Stimulated activated naive CD8-positive, alpha-beta T cell treated with anti-CD3 and anti-CD28 coated beads, Interleukin-15, Interleukin-2, amounts not matched to agents 100 U/mL and 50 U/mL, for 24 hours (primary cell): ENCODE measurements at places on chromosomes 1 and 21.

- DNase-seq = no peak
Observed at GRCh38 chr1:59900640-59901039, 25.9 kb downstream of the CYP2J2 start.

DNA sequence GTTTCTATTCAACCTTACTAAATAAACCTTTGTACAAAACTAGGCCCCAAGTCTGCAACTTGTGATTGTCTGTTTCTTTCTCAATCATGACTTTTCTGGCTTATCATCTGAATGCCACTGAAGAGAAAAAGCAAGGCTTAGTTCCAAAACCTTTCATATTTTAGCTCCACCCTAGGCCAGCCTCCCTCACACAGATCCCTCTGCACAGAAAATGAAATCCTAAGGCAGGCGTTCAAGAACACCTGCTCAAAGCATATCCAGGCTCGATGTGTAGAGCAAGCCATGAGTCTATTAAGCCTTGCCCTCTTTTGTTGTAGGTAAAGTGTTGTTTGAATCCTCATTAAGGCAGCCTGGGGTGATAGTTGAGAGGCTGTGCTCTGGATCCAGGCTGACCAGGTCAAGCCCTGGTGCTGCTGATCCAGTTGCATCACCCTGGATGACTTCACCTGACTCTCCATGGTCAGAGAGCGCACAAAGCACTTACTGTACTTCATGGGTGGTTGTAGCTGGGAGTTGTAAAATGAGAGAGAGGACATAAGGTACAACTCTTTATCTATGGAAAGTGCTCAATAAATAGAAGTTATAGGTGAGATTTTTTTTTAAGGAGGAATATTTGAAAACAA, 39.0 kb downstream of the FYB2 start:
- no peak for DNase-seq

DNA sequence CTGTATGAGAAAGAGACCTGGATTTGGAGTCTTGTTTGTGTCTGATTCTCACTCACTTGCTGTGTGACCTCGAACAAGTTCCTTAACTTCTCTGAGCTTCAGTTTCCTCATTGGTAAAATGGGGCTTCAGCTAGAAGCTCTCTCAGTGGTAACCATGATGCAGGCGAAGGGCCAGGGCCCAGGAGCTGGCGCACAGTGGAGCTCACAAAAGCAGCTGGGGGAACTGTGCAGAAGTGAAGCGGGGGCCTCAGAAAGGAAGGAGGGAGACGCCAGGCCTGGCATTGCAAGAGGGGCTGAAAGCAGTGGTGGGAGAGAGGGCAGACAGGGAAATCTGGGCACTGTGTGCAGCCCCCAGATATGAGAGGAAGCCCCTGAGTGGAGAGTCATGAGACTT, 88.9 kb upstream of the RUNX3 start:
- no peak for DNase-seq

- no peak for DNase-seq
Observed at GRCh38 chr1:152022474-152022873, 14.3 kb downstream of the S100A11 start.

DNA sequence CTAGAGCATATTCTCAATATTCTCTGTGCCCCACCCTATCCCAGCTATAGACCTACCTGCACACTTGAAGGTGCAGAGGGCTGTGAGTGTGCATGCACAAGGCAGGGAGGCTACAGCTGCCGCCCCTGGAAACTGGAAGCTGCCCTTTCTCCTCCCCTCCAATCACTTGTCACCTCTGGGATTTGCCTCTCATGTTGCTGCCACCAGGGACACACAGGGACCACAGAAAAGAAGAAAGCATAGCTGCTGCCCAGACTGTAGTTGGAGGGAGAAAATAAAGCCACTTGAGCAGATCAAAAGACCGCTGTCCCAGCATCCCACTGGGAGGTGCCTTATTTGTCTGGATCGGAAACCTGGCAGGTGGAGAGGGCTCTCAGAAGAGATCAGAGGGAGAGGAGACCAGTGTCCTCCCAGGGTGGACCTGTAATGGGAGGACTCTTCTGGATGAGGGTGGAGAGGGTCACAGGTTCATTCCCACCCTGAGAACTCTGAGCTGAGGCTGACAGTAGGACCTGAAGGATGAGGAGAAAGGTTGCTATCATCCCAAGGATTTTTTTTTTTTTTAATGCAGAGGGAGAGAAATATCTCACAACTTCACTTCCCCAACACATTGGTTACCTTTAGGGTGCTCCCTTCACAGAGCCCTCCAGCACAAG, 7.6 kb upstream of the INPP5B start:
- no peak for DNase-seq

- DNase-seq = no peak
Observed at GRCh38 chr1:215005078-215005477, 77.5 kb upstream of the KCNK2 start.

- DNase-seq = no peak
Observed at GRCh38 chr1:232534552-232535517, 95.1 kb downstream of the SIPA1L2 start.
